ENCODE measurements at places on chromosomes 2 and 18. TPM values are rescaled to one million over a fixed set of nuclear protein-coding genes. Genes with fewer than 3 reads are reported as not detected.

ACMSD gene
- not detected for total RNA-seq

SFXN5 gene
- 9.6 TPM for total RNA-seq

LPIN2 gene
- total RNA-seq = 95.7 TPM

SULT1C2 gene
- not detected for total RNA-seq

C1GALT1C1L gene
- not detected for total RNA-seq

SCRN3 gene
- 13.7 TPM for total RNA-seq

DSG1 gene
- not detected for total RNA-seq

C2orf76 gene
- total RNA-seq = 9.6 TPM

PROKR1 gene
- not detected for total RNA-seq

IL1RN gene
- total RNA-seq = 0.85 TPM

CD8B2 gene
- 4.5 TPM for total RNA-seq

SESTD1 gene
- 5.6 TPM for total RNA-seq

RNF103 gene
- total RNA-seq = 10.3 TPM

NPHP1 gene
- 1.3 TPM for total RNA-seq

TBC1D8 gene
- 3.3 TPM for total RNA-seq

AQP4 gene
- not detected for total RNA-seq

TMEM200C gene
- total RNA-seq = not detected

CENPA gene
- total RNA-seq = 33.6 TPM

C1QL2 gene
- not detected for total RNA-seq

KLHL30 gene
- total RNA-seq = not detected

LRRC30 gene
- total RNA-seq = not detected

STEAP3 gene
- 0.18 TPM for total RNA-seq

NAT8 gene
- not detected for total RNA-seq

HADHB gene
- total RNA-seq = 58.8 TPM

FNDC4 gene
- not detected for total RNA-seq

TEKT4 gene
- not detected for total RNA-seq

SLC38A11 gene
- not detected for total RNA-seq

BABAM2 gene
- 68.4 TPM for total RNA-seq

DOCK10 gene
- total RNA-seq = 191 TPM

LIMS2 gene
- total RNA-seq = 22.1 TPM

TNFAIP6 gene
- not detected for total RNA-seq

CCDC141 gene
- total RNA-seq = 7.8 TPM

DNAH7 gene
- total RNA-seq = 0.07 TPM

NEB gene
- 0.18 TPM for total RNA-seq

ASB18 gene
- not detected for total RNA-seq

SPR gene
- total RNA-seq = 9.4 TPM

TRAK2 gene
- 19.8 TPM for total RNA-seq

CFC1 gene
- total RNA-seq = not detected

LMAN2L gene
- 4.4 TPM for total RNA-seq

CDH20 gene
- total RNA-seq = not detected

MSH6 gene
- total RNA-seq = 151 TPM

SLC16A14 gene
- 1.5 TPM for total RNA-seq

RMND5A gene
- total RNA-seq = 57.3 TPM

DPP4 gene
- 25.9 TPM for total RNA-seq

ADNP2 gene
- 22.1 TPM for total RNA-seq

CCDC178 gene
- total RNA-seq = not detected

ZNF892 gene
- 2.9 TPM for total RNA-seq

ZNF521 gene
- total RNA-seq = not detected

MATN3 gene
- total RNA-seq = not detected

IMP4 gene
- 163 TPM for total RNA-seq

DAPL1 gene
- not detected for total RNA-seq

SATB2 gene
- not detected for total RNA-seq

Measured in activated CD8-positive, alpha-beta T cell treated with anti-CD3 and anti-CD28 coated beads for 36 hours (primary cell).